ENCODE measurements at places on chromosomes 3 and 15.

GRCh38 chr3:194989241-194989640 lies 281.7 kb downstream of the XXYLT1 start:
- no peak for DNase-seq

DNA sequence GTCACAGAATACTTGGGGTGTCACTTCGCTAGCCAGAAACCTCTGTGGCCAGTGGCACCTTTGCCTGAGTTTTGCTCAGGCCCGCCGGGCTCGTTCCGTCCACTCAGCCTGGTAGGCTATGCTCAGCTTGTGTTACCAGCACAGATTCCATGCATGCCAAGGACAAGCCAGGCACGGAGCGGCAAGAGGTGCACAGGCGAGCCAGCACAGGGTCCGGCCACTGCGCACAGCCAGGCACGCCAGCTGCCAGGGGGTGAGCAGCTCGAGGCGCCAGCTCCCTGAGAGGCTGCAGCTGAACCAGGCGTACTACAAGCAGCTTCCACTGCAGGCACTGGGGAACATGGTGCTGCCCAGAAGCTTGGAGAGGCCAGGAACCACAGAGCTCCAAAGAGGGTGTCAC lies 14.7 kb downstream of the PCYT1A start:
- no peak for DNase-seq

- DNase-seq = no peak
These were observed 37.9 kb upstream of the MINAR1 start for GRCh38 chr15:79394231-79394630.

- DNase-seq = no peak
These were observed 26.1 kb upstream of the ZCWPW2 start for GRCh38 chr3:28322464-28322863.

- DNase-seq = no peak
These were observed 457.1 kb downstream of the NTRK3 start for GRCh38 chr15:87799428-87799827.

- no peak for DNase-seq
These were observed 829 bp downstream of the RNF7 start for GRCh38 chr3:141738891-141739363.

DNA sequence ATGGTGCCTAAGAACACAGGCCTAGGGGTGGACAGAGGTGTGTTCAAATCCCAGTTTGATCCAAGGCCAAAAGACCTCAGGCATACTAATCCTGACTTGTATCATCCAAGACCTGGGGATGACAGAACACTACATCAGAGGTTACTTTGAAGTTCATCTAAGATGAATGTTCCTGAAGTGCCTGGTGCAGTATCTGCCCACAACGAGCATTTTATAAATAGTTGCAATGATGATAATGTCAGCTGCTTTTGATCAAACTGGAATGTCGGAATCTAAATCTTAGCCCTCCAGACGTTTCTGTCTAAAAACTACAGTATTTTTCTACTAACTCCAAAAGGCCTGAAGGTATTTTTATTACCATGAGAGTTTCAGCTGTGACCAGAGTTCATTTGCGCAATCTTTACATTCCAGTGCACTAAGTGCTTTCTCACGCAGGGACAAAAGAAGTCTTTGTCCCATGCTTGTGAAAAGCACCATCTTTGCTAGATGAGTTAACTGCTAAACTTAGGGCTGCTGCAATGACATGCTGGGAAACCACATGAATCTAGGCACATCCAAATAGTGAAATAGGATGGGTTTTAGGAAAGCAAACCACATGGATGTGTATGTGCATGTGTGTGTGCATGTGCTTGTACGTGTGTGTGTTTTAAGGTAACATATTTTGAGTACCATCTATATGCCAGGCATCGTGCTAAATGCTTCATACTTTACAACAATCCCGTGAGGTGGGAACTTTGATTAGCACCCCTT lies 18.1 kb downstream of the ANXA2 start:
- no peak for DNase-seq

DNA sequence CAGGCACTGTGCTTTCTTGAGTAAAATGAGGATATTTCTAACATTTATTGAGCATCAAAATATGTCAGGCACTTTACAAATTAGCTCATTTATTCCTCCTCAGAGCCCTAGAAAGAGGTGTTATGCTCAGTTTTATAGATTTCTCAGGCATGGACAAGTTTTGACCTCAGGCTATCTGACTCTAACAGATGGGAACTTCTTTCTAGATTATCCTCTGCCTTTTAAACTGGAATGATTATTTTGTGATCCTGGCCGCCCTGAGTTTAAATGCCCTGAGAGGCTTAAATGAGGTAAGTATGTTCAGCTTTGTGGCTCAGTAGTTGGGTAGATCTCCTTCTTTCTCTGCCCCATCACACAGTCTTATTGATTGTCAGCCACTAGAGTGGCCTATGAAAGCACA lies 32.3 kb upstream of the ATP1B3 start:
- no peak for DNase-seq

DNA sequence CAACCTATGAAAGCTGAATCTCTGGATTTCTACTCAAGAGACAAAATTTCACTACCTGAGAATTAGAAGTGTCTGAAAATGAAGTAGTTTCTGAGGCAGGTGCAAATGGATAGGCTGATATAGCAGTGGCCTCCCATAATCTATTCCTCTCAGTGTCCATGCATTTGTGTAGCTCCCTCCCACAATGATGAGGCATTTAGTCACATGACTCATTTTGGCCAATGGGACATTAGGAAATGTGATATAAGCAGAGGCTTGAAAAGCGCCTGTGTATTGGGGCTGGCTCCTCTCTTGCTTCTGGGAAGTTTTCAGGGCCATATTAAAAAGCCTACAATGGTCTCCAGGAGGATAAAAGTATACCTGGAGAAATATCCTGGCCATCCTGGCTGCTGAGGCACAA lies 79.7 kb upstream of the MRPL3 start:
- DNase-seq = no peak

- DNase-seq = no peak
These were observed 16.0 kb upstream of the ADIPOQ start for GRCh38 chr3:186826410-186826975.

DNA sequence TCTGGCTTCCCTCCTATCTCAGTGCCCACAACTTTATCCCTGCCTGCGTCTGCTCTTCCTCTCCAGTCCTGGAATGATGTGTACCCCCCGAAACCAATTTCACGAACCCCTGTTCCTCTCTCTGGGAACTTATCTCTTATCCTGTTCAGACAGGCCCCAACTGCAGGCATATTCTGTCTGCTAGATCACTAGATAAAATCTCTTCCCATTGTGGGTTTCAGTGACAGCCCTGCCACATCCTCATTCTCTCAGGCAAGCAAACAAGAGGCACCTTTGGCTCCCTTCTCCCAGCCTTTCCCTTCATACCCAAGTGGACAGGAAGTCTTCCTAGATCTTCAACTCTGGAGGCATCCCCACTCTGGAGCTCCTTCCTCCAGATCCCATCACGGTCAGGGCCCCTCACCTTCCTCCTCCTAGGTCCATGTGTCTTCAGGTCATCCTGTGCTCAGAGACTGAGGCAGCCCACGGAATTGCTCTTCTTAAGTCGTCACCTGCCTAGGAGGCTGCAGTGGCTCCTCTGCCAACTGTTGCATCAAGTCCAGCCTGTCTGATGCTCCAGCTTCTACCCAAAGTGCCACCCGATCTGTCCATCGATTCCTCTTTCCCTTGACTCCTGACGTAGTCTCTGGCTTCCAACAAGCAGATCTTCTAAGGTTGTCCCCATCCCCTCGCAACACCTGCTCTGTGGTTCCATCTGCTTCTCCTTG lies 190.8 kb downstream of the SLCO3A1 start:
- no peak for DNase-seq

GRCh38 chr3:116809208-116809607 lies 99.6 kb downstream of the TUSC7 start:
- no peak for DNase-seq

GRCh38 chr3:176759815-176760506 lies 437.3 kb downstream of the TBL1XR1 start:
- DNase-seq = no peak

- DNase-seq = no peak
These were observed 62.6 kb downstream of the CRTC3 start for GRCh38 chr15:90592131-90592881.

DNA sequence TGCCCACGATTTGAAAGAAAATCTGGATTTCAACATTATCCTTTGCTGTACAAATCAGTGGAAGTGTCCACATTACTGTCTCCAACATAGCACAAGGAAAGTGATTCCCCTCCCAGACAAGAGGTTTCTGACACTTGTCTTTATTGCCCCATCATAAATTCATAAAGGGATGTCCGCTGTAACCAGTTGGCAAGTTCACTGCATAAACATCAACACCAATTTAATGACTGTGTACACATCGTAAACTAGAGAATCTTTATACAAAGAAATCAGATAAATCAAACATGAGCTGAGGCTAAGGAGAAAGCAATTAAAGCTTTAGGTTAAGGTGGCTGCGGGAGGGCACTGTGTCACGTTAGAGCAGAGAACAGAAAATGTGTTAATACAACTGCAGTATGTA lies 129.8 kb downstream of the MEIS2 start:
- no peak for DNase-seq

DNA sequence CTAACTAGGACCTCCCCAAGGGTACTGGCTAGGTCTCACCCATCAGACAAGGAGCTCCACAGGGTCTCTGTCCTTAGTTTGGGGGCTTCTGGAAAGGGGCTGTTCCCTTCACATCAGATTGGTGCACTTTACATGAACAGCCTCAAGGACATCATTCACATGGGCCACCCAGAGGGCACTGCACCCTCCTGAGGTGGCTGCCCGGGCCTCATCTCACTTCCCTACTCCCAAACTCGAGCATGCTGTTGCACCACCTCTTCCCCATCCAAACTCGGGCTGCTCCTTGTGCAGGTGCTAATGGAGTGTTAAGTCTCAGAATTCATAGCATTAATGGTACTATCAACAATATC lies 48.1 kb downstream of the RAB11A start:
- no peak for DNase-seq

DNA sequence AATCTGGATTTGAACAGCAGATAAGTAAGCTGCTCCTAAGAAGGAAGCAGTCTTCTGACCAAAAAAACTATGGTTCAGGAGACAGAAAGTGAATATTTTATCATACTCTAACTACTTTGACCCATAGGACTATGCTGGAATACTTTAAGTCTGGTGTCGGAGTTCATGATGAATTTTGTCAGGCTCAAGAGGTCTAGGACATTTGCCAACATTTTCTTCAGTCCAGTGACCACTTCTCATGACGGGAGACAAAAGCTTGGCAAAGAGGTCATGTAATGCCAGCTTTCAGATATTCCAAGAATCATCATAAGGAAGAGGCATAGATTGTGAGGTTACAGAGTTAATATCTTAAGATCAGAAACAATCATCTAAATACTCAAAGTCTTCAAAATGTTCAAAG lies 20.5 kb upstream of the DCBLD2 start:
- no peak for DNase-seq

DNA sequence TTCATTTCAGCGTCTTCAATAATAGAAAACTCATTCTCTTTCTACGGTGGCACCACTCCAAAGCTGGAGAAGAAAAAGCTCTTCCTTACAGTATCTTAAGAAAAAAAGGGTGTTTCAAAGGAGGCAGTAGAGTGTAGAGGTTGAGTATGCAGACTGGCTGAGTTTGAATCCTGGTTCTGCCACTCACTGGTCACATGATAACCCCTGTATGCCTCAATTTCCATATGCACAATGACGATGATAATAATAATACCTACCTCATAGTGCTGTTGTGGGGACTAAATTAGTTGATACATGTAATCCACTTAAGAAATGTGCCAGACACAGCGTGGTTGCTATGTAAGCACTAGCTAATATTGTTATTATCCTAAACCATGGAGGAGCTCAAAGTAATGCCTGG lies 4.5 kb downstream of the ANP32A start:
- no peak for DNase-seq

GRCh38 chr3:48405971-48406370 lies 23.9 kb downstream of the PLXNB1 start:
- no peak for DNase-seq

DNA sequence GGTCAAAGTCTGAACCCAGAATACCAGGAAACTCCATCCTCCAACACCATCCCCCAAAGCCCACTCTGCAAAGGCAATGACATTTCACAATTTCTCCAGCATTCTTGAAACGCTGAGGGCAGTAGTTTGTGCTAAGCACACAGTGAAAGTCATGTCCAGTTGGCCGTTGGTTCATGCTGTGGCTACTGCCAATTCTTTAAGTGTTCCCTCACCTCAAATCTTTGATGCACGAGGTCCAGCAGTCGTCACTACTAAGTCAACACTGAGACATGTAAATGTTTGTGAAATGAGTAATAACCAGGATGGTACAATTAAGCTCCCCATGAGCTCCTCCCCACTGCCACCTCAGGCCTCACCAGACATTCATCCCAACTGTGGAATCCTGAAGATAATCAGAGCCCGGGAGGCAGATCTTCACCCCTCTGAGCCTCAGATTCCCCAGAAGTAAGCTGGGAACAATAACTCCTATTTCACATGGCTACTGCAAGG lies 7.0 kb downstream of the SUCLG2 start:
- DNase-seq = no peak

DNA sequence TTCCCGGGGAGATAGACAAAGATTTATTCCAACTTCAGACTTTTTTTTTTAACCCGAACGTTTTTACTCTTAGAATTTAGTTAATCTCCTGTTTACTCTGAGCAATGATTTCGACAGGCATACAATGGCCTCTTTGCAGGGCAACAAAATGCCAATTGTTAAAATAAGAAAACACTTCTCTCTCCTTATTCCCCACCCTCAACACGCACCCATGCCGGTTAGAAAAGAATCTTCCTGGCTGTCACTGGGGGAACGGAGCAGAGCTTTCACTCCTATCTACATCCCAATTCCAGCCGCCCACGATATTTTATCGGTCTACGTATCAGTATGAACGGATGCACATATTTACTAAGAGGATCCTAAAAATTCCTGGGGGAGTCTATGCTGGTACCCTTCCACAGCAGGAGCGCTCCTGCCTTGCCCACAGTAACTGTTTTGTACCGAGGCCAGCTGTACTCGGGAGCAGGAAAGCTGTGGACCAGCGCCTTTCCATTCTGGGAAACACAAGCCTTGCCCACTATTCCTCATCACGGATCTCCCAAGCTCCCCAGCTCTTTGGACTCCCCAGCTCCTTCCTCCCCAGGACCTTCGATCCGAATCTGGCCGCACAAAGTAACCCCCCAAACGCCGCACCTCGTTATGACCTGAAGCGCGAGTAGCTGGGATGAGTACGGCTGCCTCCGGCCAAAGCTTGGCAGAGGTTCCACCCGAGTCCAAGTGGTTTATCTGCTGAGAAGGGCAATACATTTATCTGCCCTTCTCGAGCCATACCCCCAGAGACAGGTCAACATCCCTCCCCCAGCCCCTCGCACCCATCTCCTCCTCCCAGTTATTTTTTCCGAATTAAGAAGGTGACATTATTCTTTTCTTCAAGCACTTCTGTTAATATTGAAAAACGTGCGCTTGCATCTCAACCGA lies 2.2 kb upstream of the FOXB1 start:
- DNase-seq = no peak

- no peak for DNase-seq
These were observed 18.7 kb downstream of the MGLL start for GRCh38 chr3:127803619-127804018.

- no peak for DNase-seq
These were observed 9.2 kb upstream of the EPHA3 start for GRCh38 chr3:89098173-89098572.

GRCh38 chr3:192883512-192883911 lies 34.1 kb downstream of the MB21D2 start:
- DNase-seq = no peak
